ENCODE measurements at places on chromosomes 4 and X. TPM values are rescaled to one million over a fixed set of nuclear protein-coding genes. Genes with fewer than 3 reads are reported as not detected.

DNA sequence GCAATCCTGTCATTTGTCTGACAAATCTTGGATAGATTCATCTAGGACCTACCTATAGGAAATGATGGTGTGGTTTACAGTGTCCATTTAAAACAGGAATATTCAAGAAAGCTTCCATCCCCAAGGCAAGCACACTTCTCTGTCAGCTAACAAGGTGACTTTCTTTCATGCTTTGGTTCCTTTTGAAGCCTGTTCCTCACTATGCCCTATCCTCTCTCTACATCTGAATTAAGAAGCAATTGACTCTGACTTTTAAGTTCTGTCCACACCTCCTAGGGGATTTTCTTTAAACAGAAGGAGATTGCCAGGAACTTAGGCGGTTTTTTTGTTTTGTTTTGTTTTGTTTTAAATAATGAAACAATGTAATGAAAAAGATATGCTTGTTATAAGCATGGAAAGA, 1181.4 kb upstream of the TENM3 start:
- no peaks in the 10 kb centered on the region for H3K4me1 ChIP-seq
- H3K36me3 ChIP-seq = no peaks in the 10 kb centered on the region
- H3K27ac ChIP-seq = no peak overlapping the region
- no peaks in the 10 kb centered on the region for H3K27me3 ChIP-seq
- no peak overlapping the region for H3K4me3 ChIP-seq

DNA sequence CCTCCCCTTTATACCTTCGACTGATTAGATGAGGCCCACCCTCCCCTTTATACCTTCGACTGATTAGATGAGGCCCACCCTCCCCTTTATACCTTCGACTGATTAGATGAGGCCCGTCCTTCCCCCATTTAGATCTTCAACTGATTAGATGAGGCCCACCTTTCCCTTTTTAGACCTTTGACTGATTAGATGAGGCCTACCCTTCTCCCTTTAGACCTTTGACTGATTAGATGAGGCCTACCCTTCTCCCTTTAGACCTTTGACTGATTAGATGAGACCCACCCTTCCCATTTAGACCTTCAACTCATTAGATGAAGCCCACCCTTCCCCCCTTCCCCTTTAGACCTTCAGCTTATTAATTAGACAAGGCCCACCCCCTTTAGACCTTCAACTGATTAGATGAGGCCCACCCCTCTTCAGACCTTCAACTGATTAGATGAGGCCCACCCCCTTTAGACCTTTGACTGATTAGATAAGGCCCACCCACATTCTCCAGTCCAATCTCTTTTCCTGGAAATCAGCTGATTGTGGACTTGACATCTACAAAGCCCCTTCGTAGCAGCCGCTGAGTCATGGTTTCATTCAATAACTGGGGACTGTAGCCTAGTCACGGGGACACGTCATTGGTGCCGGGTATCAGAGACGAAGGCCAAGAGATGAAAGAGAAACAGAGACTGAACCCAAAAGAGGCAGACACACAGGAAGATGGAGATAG, 28.8 kb upstream of the IL3RA start:
- DNase-seq = no peak
- no peaks in the 10 kb centered on the region for H3K36me3 ChIP-seq
- H3K4me1 ChIP-seq = no peaks in the 10 kb centered on the region
- H3K4me3 ChIP-seq = no peak overlapping the region
- H3K27ac ChIP-seq = no peak overlapping the region

DNA sequence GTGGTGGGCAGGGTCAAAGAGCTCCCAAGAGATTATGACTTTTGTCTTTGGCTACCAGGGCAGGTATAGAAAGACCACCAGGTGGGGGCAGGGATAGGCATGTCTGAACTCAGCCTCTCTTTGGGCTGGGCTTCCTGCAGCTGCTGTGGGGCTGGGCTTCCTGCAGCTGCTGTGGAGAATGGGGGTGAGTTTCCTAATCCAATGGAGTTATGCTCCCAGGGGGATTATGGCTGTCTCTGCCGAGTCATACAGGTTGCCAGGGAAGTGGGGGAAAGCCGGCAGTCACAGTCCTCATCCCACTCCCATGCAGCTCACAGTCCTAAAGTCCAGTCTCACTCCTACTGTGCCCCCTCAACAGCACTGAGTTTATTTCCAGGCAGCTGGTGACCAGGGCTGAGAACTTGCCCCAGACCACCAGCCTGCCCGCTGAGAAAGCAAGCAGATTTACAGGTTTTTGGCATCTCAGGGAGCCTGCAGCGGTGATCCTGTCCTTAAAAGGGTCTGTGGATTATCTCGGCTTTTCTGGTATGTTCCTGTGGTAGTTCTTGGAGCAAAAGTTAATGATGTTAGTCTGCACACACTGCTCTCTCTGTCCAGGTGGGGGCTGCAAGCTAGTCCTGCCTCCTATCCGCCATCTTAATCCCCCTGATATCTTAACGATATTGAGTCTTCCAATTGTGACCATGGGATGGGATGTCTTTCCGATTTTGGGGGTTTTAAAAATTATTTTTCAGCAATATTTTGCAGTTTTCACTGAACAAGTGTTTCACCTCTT, 133.4 kb downstream of the RTL9 start:
- H3K4me3 ChIP-seq = no peak overlapping the region
- no peaks in the 10 kb centered on the region for H3K27me3 ChIP-seq
- DNase-seq = no peak
- H3K36me3 ChIP-seq = no peaks in the 10 kb centered on the region
- H3K27ac ChIP-seq = no peak overlapping the region

DNA sequence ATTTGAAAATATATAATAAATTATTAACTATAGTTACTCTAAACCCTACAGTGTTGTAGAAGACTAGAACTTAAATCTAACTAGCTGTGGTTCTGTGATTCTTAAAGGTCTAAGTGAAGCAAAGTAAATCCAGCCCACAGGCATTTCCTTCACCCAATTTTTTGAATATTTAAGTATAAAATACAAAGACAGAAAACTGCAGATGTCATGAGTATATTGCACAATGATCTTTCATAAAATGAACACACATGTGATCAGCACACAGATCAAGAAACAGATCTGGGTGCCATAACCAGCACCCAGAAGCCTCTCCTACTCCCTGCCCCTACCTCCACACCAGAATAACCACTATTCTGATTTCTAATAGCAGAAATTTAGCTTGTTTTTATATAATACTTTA, 82.9 kb downstream of the CAMK2D start:
- H3K4me3 ChIP-seq = no peak overlapping the region
- no peak overlapping the region for H3K27ac ChIP-seq

- no peaks in the 10 kb centered on the region for H3K4me1 ChIP-seq
- H3K27ac ChIP-seq = no peak overlapping the region
Observed at GRCh38 chr4:120304801-120305200, 238.2 kb upstream of the MAD2L1 start.

The CT47C1 gene
- not detected for total RNA-seq

- H3K27ac ChIP-seq = no peak overlapping the region
- no peak overlapping the region for H3K4me3 ChIP-seq
- DNase-seq = no peak
- H3K36me3 ChIP-seq = no peaks in the 10 kb centered on the region
Observed at GRCh38 chr4:57974821-57975220, 864.6 kb upstream of the IGFBP7 start.

The PHEX gene
- 5.8 TPM for total RNA-seq

The TASL gene
- 6.2 TPM for total RNA-seq

- H3K4me3 ChIP-seq = no peak overlapping the region
- no peaks in the 10 kb centered on the region for H3K4me1 ChIP-seq
- DNase-seq = no peak
- no peak overlapping the region for H3K27ac ChIP-seq
Observed at GRCh38 chr4:52358366-52358765, 300.7 kb downstream of the USP46 start.

DNA sequence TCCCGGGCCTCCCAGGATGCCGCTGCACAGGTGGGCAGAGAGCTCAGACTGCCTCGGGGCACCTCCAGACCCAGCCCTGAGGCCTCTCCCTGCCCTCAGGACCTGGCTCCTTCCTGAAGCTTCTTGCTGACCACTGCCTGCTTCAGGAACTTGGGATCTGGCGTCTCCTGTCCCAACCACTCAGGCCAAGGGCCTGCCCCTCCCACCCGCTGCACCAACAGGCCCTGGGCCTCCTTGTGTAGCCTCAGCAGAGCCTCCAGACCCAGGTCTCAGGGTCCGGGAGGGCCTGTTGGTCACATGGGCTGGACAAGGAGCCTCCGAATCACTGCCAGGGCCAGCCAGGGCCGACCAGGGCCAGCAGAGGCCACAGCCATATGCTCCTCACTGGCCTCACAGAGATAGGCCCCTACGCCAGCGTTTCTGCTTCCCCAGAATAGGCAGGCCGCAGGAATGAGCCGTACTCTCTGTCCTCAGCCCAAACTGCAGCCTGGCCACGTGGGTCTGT, 2.8 kb downstream of the MXD4 start:
- peaks cover 77% of the 10 kb centered on the region for H3K4me1 ChIP-seq
- peak; percentile 31 for DNase-seq
- H3K4me3 ChIP-seq = no peak overlapping the region
- H3K27ac ChIP-seq = no peak overlapping the region
- no peaks in the 10 kb centered on the region for H3K27me3 ChIP-seq

- peaks cover under 1% of the 10 kb centered on the region for H3K4me1 ChIP-seq
- H3K27me3 ChIP-seq = no peaks in the 10 kb centered on the region
- H3K27ac ChIP-seq = no peak overlapping the region
- no peaks in the 10 kb centered on the region for H3K36me3 ChIP-seq
- no peak for DNase-seq
Observed at GRCh38 chr4:70936200-70936787, 34.1 kb downstream of the MOB1B start.

- H3K27ac ChIP-seq = no peak overlapping the region
- no peaks in the 10 kb centered on the region for H3K27me3 ChIP-seq
- no peaks in the 10 kb centered on the region for H3K36me3 ChIP-seq
Observed at GRCh38 chr4:70654605-70655011, 11.7 kb downstream of the JCHAIN start.

The FGF13 gene
- 3.2 TPM for total RNA-seq

DNA sequence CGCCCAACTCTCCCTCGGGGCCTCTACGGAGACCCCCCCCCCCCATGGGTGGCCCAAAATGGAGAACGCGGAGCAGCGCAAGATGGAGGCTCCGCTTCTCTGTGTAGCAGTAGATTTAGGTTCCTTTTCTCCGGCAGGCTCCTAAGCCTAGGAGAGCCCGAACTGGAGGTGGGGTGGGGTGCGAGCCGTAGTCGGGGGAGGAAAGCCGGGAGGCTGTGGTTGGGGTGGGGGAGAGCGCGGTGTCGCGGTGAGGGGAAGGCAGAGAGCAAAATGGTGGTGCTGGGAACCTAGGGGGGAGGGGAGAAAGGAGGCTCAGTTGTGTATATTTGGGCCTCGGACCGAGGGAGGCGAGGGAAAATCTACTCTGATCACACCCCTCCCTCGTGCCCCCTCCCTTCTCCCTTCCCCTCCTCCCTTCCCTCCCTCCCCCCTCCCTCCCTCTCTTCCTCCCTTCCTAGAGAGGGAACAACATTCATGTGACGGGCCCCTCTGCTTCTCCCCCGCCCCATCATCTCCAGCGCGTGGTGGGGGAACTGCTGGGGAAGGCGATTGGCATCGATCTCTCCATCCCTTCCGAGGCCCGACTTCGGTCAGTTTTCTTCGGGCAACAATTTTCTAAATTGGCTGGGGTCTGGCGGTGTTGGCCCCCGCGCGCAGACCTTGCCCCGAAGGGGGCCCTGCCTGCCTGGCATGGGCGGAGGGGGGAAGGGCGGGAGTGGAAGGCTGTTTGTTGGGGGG, at the start of gene STAG2:
TSS of gene STAG2 (plus strand) at position 439 of the 738 bp plus-strand sequence. CDS start 60,922 bp downstream, outside the sequence.
- no peaks in the 10 kb centered on the region for H3K4me1 ChIP-seq
- H3K4me3 ChIP-seq = peak within 1 kb of the TSS; percentile 41
- peak; percentile 83 for DNase-seq
- H3K27me3 ChIP-seq = no peaks in the 10 kb centered on the region
- peak within 1 kb of the TSS; percentile 99 for H3K27ac ChIP-seq

The LDB2 gene
- 74.0 TPM for total RNA-seq

GRCh38 chrX:70336767-70337166, 46.9 kb downstream of the KIF4A start:
- no peak overlapping the region for H3K27ac ChIP-seq
- no peaks in the 10 kb centered on the region for H3K4me1 ChIP-seq
- no peaks in the 10 kb centered on the region for H3K27me3 ChIP-seq
- no peak overlapping the region for H3K4me3 ChIP-seq
- no peaks in the 10 kb centered on the region for H3K36me3 ChIP-seq
- DNase-seq = no peak

DNA sequence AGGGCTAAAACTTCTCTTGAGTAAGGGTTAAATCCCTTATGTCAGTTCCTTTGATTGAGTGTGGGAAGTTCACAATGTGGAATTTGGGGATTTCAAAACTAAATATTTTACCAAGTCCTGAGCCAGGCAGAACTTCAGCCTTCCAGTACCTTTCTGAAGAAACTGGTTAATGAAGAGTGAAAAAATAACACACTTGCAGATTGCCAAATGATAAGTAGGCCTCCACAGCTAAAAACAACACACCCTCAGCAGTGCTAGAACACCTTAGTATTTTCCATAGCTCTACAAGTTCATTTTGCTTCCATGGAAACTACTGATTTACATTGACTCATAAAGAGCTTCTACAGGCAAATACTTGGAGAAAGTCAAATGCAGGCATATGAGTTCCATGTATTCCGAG, 326.8 kb downstream of the ZNF674 start:
- no peaks in the 10 kb centered on the region for H3K36me3 ChIP-seq
- DNase-seq = peak; percentile 21
- no peaks in the 10 kb centered on the region for H3K4me1 ChIP-seq

- no peak overlapping the region for H3K27ac ChIP-seq
- no peak overlapping the region for H3K4me3 ChIP-seq
- no peak for DNase-seq
- H3K36me3 ChIP-seq = no peaks in the 10 kb centered on the region
- H3K27me3 ChIP-seq = no peaks in the 10 kb centered on the region
- no peaks in the 10 kb centered on the region for H3K4me1 ChIP-seq
Observed at GRCh38 chrX:121256647-121257046, 209.2 kb downstream of the GLUD2 start.

DNA sequence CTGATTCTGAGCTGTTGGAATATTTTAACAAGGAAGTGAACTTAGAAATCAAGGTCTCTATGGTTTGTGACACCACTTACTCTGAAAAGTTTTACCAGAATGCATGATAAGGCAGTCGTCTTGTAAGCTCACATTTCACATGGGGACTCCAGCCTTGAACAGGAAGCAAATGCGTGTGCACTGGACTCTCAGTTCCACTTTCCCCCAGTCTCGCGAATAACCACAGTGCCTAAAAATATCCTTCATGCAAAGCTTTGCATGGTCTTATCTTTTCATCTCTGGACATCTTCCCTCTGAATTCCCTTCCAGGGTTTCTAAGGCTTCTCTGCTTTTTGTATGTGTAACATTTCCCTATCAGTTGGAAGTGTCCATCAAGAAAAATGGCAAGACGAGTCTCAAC, 581.8 kb downstream of the NLGN4X start:
- no peak overlapping the region for H3K4me3 ChIP-seq
- H3K27me3 ChIP-seq = no peaks in the 10 kb centered on the region
- no peaks in the 10 kb centered on the region for H3K36me3 ChIP-seq
- no peak overlapping the region for H3K27ac ChIP-seq
- no peaks in the 10 kb centered on the region for H3K4me1 ChIP-seq
- DNase-seq = no peak
